ENCODE measurements at places on chromosomes 2 and 18.

- no peak for DNase-seq
These were observed 5.3 kb downstream of the DDX1 start for GRCh38 chr2:15596968-15597367.

DNA sequence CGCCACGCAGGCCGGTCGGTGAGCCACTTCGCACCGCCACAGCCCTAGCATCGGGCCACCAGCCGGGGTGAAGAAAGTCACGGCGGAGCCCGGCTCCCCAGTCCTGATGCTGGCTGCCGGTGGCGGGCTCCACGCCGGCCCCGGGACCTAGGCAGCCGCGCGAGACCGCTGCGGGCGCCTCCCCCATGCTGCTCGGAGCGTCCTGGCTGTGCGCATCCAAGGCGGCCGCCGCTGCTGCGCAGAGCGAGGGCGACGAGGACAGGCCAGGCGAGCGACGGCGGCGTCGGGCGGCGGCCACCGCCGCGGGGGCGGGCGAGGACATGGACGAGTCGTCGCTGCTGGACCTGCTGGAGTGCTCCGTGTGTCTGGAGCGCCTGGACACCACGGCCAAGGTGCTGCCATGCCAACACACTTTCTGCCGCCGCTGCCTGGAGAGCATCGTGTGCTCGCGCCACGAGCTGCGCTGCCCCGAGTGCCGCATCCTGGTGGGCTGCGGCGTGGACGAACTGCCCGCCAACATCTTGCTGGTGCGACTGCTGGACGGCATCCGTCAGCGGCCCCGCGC is 433 bp downstream of the SH3RF3 start:
- peak; percentile 69 for DNase-seq

DNA sequence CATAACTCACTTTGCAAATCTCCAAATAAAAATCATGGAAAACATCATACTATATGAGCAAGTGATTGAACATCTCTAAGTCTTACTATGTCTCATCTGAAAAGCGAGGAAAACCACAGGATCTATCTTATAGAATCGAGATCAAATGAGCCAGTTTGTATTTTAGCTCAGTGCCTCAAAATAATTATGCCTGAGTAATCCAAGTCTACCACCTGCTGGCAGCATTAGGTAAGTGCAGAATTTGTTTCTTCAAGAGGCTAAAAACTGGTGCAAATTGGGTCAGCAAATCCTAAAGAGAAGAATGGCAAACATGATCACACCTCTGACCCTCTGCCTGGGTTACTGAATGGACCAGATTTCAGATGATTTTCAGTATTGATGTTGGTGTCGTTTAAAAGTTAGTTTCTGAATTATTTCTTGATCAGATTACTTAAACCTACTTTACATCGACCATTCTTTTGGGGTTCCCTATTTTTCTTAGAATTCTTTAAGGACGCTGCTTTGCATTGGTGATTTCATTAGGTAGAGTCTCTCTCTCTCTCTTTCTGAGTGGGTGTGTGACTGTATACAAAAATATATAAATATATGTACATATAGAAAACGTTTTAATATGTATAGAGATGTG is 12.7 kb upstream of the FHOD3 start:
- DNase-seq: no peak

- no peak for DNase-seq
These were observed 124.8 kb upstream of the COL5A2 start for GRCh38 chr2:189304360-189304759.

- DNase-seq: peak; percentile 41
These were observed 150.0 kb downstream of the NEDD4L start for GRCh38 chr18:58194028-58194427.

DNA sequence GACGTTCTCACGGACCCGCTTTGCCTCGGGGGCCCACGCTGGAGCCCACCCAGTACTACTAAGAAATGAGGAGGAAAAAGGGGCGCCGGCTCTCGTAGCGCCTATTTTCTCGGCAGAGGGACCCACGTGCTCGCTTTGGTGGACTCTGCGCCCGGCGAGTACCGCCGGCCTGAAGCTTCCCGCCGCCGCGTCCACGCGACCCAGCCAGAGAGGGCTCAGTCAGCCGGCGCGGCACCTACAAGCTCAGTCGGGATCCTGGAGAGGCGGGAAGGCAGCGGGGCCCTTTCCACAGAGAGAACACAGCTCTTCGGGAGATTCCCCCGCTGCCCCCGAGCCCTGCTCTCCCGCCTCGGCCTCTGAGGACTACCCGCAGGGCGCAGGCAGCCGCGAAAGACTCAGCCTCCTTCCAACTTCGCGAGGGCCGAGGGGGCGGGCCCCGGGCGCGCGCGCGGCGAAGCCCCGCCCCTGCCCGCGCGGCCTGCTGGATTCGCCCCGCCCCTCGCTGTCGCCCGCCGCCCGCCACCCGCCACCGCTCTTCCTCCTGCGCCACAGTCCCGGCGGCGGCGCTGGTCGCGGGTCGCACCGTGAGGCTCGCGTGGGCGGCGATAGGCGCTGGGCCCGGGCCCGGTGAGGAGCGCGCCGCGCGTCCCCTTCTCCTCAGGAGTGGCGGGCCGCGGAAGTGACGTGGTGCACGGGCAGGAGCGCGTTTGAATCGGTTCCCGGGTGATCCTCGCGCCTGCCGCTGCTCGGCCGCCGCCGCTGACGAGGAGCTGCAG is at the start of gene SMCHD1:
Gene SMCHD1 (plus strand): TSS at position 549 of the 776 bp plus-strand sequence. CDS start 350 bp downstream, outside the sequence.
- peak; percentile 94 for DNase-seq

GRCh38 chr2:168948621-168949212 is 47.6 kb downstream of the G6PC2 start:
- no peak for DNase-seq

GRCh38 chr2:10481666-10482157 is 33.6 kb upstream of the ODC1 start:
- DNase-seq: no peak

GRCh38 chr2:20403774-20404312 is 43.0 kb upstream of the RHOB start:
- DNase-seq: no peak
